ENCODE measurements at places on chromosomes 2 and 18.

DNA sequence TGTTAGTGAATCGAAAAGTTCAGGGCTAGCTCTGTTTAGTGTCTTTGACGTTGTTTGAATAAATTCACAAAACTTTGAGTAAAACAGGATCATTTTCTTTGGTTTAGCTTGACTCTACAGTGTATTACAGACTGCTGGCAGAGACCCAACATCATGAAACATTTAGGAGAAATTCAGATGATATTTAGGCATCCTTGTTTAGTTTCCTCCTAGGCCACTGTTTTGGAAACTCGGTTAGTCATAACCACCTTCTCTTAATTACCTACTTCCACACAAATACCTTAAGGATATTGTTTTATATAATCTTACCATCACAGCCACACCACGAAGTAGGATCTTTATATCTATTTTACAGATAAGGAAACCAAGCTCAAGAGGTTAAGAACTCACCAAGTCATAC, 7.8 kb downstream of the LIMS1 start:
- no peak for DNase-seq

DNA sequence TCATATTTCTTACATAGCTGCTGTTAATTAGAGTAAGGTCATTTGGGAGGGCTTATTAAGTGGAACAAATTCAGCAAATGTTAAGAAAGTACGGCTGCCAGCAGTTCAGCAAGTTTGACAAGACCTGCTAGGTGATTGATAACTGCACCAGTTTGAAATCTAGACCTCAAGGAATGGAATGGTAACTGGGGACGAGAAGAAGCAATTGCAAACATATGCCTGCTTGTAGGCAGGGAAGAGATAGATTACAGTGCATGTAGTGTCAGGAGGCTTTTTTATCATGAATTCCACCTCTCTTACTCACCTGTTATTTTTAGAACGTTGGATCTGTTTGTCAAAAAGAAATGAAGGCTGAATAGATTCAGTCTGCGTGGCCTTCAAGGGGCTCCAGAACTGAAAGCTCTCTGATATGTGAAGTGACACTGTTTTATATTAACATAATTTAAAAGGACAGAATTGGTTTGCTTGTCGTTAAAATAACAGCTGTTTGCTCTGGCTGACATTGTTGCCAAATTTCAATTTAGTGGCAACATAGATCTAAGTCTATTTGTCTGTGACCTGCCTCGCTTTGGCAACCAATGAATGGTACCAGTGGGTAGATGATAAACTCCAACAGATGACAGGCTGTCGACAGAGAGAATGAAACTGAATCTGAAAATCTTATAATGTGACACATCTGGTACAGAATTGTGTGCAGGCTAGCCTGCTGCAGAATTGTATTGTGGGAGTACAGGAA, 199.3 kb downstream of the ZNF407 start:
- DNase-seq = no peak

GRCh38 chr2:191250986-191251385, 5.8 kb downstream of the MYO1B start:
- no peak for DNase-seq

DNA sequence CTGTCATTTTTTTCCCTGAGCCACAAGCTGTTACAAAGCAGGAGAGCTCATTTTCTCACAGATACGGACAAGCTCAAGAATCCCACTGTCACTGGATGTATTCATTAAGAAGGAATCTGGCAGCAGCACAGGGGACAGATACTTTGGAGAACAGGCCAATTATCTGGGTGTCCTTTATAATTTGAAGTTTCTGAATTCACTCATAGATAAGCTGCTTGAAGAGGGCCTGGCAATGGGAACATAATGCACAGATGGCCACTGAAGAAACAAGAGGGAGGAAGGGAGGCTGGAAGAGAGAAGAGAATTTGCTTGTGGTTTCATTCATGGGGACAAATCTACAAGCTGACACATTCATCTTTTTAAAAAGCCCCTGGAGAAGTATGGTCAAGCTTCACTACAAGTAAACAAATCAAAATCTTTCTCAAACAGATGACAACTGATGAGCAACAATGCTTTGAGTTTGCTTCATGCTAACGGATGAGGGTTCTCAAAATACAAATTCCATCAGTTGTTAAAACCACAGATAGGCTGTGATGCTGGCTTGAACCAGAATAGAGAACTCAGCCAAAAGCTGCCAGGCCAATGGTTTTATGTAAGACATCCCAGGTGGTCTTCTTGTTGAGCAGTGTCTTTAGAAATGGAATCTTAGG, 11.9 kb downstream of the BCL2 start:
- DNase-seq = no peak

DNA sequence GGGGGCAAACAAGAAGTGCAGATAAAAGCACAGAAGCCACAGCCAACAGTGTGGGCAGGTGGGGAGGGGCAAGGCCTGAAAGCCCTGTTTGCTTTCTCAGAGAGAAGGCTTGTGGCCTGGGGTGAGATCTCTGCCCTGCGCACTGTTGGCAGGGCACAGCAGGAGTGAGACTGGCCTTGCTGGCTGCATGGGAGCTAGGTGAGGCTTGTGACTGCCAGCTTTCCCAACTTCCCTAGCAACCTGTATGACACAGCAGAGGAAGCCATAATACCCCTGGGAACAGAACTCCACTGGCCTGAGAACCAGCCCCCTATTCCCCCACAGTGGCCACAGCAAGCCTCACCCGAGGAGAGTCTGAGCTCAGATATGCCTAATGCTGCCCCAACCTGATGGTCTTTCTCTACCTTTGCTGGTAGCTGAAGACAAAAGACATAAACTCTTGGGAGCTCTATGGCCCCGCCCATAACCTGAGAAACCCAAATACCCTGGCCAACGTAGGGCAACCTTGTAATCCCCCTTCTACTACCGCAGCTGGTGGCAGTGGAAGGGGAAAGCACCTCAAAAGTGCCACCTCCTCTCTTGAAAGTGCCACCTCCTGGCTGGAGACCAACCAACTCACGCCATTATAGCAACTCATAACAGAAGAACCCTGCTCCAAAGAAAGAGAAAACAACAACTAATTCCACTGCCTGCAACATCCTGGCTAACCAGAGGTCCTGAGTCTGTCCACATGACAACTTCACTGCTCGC, 44.4 kb downstream of the LCT start:
- no peak for DNase-seq

- DNase-seq = no peak
Measured at GRCh38 chr2:58740426-58740825, 499.3 kb upstream of the FANCL start.

DNA sequence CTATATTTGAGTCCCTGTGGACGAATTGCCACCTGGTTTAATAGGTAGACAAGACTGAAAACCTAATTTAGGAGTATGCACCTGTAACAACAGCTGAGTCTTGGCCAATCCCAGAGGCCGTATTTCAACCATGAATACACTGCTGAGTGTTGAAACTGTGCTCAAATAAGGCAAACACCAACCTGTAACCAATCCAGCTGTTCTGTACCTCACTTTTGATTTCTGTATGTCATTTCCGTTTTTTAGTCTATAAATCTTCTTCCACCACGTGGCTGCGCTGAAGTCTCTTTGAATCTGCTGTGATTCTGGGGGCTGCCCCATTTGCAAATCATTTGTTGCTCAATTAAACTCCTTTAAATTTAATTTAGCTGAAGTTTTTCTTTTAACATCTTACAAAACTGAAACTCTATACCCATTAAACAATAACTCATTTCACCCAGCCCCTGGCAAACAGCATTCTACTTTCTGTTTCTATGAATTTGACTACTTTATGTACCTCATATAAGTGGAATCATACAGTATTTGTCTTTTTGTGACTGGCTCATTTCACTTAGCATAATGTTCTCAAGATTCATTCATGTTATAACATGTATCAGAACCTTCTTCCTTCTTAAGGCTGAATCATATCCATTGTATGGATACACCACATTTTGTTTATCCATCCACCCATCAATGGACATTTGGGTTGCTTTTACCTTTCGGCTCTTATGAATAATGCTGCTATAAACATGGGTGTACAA, 7.5 kb upstream of the YPEL5 start:
- DNase-seq = no peak

GRCh38 chr2:170221317-170222288, 43.7 kb downstream of the MYO3B start:
- DNase-seq = no peak

DNA sequence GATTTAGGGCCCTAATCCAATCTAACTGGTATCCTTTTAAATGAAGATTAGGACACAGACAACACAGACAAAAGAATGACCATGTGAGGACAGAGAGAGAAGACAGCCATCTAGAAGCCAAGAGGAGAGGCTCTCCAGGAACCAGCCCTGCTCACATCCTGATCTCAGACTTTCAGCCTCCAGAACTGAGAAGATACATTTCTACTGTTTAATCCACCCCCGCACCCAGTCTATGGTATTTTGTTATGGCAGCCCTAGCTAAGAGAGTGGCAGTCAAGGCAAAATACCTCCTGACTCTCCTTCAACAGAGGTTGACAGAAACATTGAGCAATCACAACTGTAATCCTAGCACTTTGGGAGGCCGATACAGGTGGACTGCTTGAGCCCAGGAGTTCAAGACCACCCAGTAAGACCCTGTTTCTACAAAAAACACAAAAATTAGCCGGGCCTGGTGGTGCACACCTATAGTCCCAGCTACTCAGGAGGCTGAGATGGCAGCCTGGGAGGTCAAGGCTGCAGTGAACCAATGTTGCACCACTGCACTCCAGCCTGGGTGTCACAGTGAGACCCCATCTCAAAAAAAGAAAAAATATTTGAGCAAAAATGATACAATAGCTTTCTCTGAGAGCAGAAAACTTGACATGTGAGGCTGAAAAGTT, 34.7 kb downstream of the WDR33 start:
- DNase-seq = no peak

- no peak for DNase-seq
Measured at GRCh38 chr18:3150688-3151087, 69.1 kb downstream of the MYOM1 start.

DNA sequence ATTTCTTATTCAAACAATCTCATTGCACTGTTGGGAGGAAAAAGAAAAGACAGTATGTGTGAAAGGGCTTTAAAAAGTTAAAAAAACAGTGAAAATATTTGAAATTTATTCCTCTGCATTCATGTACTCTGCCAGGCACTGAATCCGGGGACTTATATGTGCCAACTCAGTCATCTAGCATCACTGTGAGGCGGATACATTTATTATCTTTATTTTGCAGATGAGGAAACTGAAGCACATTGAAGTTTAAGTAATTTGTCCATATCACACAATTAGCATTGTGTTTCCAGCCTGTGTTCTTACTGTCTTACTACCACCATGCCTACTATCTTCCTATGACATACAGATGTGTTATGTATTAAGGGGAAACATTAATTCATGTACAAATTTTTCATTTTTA, 1.8 kb downstream of the LCLAT1 start:
- DNase-seq = no peak

- no peak for DNase-seq
Measured at GRCh38 chr2:171319164-171319810, 114.5 kb downstream of the METTL8 start.

DNA sequence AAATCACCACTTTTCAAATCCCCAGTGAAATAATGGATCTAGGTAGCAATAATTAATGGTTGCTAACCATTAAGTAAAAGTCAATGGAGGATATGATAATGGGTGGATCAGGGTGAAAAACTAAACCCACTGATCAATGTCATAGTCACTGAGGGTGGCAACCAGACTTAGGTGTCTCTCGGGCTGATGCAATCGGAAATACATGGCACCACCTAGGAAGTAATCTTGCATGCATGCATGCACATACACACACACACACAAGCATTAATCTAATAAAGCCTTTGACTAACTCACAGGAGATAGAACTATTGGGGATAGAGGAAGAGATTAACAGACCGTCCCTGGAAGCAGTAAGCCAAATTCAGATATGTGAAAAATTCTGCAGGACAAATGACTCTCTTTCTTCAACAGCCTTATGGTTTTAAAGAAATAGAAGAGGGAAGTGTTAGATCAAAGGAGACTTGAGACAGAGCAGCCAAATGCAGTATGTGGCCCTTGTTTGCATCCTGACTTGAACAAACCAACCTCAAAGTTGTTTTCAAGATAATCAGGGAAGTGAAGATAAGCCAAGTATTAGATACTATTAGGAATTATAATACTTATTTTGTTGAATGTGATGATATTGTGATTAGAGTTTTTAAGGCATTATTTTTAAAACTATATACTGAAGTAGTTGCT, 186.0 kb upstream of the RMP24 start:
- DNase-seq = no peak

DNA sequence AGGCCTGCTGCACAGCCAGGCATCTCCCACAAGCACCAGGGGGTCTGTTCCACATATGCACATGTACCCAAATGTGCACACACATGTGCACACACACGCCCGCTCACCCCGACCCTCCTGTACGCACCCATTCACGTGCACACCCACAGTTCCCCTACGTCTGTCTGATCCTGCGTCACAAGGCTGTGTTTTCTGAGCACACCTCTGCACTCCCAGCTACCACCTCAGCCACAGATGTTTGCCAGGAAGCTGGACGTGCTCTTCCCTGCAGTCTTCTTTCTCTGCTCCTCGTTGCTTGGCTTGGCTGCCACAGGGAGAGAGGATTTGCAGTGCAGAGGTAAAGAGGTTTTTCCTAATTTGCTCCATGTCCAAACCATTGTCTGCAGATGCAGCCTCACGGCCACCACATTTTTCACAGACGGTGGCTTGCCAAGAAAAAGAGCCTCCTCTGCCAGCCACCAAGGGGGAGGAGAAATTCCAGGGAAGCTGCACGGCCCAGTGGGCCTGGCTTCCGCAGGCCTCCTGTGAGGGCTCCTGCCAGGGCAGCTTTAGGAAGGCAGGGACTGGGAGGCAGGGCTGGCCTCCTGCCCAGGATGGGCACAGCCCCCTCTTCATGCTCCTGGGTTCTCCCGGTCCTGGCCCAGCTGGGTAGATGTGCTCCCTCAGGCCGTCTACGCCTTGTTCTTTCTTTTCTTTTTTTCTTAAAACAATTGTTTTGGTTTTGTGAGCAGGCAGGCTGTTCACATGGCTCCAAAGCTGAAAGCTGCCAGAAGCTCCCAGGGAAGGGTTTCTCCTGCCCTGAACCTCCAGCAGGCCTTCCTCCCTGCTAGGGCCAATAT, 29.3 kb upstream of the HS6ST1 start:
- no peak for DNase-seq

DNA sequence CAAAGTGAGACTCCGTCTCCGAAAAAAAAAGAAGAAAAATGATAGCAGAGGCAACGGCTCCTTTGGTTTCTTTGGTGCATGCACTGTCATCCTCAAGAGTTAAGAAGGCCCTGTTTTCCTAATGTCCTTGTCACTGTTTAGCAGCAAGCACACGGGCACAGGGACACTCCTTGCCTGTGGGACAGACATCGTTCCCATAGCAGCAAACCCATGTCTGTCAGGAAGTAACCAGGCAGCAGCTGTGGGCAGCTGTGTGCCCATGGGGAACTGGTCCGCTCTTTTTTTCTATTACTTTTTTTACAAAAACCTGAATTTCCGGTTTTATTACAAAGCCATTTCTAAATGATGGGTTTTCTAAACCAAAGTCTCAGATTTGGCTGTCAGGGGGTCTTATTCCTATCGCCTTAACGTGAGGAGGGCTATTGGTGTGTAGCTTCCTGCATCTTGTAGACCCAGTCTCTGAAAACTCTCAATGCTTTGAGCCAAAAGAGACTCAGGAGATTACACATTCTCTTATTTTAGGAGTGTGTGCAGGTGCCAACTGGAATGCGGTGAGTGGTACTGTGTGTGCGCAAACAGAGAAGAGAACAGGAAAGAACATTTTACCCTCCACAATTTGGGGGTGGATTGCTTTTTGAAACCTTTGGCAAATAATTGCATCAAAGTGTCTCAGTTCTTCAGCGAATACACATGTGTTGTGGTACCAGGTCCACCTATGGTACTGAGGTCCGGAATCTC, 109.6 kb downstream of the COLEC12 start:
- no peak for DNase-seq

Data from NCI-H187 treated with DMSO at 0.1 percent for 48 hours (cell line).